Stimulated activated CD8-positive, alpha-beta memory T cell treated with anti-CD3 and anti-CD28 coated beads, Interleukin-4, amount 100 ng/mL, for 4 hours (primary cell): ENCODE measurements at places on chromosomes 2 and 18.

- no peak for DNase-seq
Observed at GRCh38 chr2:61471905-61472805, 1.3 kb upstream of the USP34 start.

- DNase-seq = no peak
Observed at GRCh38 chr2:43340945-43341356, 114.5 kb upstream of the ZFP36L2 start.

DNA sequence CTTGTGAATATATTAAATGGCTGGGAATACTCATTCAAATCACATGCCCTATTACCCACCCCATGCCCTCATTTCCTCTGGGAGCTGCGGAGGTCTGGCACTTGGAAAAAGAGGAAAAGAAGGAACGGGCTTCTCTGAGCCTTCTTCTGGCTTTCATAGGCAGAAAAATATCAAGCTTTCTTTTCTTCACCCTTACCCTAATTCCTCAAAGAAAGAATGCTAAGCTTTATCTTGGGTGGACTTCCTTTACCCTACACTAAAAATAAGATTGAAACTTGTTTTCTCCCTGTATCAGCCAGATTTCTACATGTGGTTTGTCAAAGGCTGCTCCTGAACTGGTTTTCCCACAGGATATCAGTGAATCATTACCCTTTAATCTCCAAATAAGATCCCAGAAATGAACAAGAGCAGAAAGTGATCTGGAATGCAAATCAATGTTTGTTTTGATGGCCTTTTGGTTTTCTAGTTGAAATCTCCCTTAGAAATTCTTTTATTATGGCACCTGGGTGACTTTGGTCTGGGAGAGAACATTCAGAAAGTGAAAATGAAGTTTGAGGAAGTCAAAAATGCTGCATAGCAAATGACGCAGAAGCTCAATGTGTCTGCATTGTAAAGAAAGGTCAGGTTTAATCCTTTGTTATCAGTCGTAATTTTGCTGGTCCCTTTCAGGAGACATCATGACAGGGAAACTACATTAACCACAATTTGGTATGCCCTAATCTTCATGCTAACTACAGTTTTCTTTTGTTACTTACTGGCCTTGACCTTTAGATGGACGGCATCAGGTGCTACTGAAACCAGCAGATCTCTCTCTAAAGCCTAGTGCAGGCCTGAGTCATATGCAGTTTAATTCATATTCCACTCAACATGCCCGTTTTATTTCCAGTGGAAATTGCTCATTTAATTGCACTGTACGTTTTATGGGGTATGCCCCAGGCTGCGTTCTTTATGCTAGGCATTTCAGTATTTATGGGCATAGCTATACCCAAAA lies 46.6 kb upstream of the HNRNPA3 start:
- no peak for DNase-seq

GRCh38 chr2:10373931-10374330 lies 71.2 kb downstream of the HPCAL1 start:
- no peak for DNase-seq

GRCh38 chr2:45026924-45027450 lies 17.7 kb upstream of the SIX2 start:
- DNase-seq = no peak

- no peak for DNase-seq
Observed at GRCh38 chr2:20579866-20580265, 71.0 kb downstream of the HS1BP3 start.

GRCh38 chr18:22831441-22831904 lies 101.7 kb upstream of the RBBP8 start:
- no peak for DNase-seq

- no peak for DNase-seq
Observed at GRCh38 chr18:33470216-33470615, 29.7 kb upstream of the CCDC178 start.

GRCh38 chr2:115549611-115550130 lies 1107.2 kb downstream of the DPP10 start:
- no peak for DNase-seq

GRCh38 chr2:79099140-79099686 lies 11.4 kb upstream of the REG1B start:
- no peak for DNase-seq

GRCh38 chr2:18531194-18531593 lies 29.3 kb downstream of the RDH14 start:
- DNase-seq = no peak

- no peak for DNase-seq
Observed at GRCh38 chr2:47039913-47040562, 115.1 kb downstream of the STPG4 start.

GRCh38 chr2:62459106-62459505 lies 46.9 kb downstream of the TMEM17 start:
- no peak for DNase-seq

DNA sequence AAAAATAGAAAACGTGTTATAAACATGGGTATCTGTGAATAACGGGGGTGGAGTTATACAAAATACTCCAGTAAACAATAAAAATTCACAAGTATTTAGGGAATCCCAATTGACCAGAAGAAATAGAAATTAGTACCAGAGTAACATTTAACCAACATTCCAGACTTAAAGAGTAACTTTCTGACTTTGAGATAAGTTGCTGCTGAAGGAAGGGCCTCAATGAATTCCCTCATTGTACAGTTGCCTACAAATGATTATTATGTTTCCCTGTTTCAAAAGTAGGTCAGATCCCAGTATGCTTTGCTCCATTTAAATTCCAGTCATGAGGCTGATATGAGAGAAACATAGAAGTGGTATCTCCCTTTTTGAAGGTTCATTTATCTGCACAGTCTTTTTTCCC lies 88.3 kb upstream of the KCNH7 start:
- no peak for DNase-seq

DNA sequence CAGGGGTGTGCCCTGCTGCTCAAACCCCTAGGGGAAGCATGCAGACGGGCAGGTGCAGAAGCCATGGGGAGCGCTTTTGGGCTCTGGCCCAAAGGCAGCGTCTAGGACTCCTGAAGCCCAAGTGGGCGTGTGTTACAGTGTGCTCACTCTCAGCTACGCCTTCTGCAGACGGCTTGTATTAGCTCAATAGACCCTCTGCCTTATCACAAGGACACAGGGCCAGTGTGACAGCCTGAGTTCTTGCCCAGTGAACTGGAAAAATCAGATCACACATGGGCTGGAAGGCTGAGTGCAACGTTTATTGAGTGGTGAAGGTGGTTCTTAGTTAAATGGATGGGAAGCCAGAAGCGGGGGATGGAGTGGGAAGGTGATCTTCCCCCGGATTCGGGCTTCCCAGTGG lies 210.9 kb downstream of the CDH20 start:
- DNase-seq = no peak

- no peak for DNase-seq
Observed at GRCh38 chr2:106039634-106040315, 154.3 kb downstream of the UXS1 start.

DNA sequence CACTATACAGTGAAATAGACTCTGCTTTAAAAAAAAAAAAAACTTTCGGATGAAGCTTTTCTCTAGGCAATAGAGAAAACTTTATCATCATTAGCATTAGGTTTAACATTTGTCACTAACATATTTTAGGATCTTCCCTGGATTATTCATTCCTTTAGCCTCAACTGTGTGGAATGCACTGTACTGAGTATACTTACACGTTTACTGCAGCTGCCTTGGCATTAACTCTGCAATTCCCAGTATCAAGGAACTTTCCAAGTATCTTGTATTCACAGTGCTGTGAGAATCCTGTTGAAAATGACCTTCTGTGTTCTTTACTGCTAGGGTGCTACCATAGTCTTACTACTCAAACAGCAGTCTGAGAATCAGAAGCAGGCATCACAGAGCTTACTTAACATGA lies 328.2 kb upstream of the COL3A1 start:
- DNase-seq = no peak

GRCh38 chr18:63290821-63291200 lies 28.8 kb downstream of the BCL2 start:
- no peak for DNase-seq

- no peak for DNase-seq
Observed at GRCh38 chr2:208570066-208570465, 163.5 kb downstream of the PTH2R start.

GRCh38 chr2:71892896-71893295 lies 254.8 kb downstream of the CYP26B1 start:
- DNase-seq = no peak

- no peak for DNase-seq
Observed at GRCh38 chr2:1754461-1755170, 10.3 kb upstream of the PXDN start.

DNA sequence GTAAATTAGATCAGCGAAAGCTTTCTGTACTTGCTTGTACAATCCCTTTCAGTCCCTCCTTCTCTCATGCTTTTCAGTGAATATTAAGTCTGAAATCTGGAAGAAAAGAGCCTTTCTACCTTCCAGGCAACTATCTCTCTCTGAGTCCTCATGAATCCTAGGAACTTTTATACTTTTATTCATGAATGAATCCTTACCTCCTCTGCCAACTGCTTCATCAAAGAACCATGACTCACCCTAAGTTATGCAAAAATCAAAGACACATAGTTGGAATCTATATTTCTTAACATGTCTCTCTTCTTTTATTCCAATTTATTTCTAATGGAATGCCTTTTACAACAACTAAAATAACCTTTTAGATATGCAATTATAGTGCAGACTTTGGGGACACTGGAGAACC lies 394.2 kb downstream of the CLIP4 start:
- no peak for DNase-seq

GRCh38 chr18:58005011-58005410 lies 39.0 kb upstream of the NEDD4L start:
- no peak for DNase-seq

DNA sequence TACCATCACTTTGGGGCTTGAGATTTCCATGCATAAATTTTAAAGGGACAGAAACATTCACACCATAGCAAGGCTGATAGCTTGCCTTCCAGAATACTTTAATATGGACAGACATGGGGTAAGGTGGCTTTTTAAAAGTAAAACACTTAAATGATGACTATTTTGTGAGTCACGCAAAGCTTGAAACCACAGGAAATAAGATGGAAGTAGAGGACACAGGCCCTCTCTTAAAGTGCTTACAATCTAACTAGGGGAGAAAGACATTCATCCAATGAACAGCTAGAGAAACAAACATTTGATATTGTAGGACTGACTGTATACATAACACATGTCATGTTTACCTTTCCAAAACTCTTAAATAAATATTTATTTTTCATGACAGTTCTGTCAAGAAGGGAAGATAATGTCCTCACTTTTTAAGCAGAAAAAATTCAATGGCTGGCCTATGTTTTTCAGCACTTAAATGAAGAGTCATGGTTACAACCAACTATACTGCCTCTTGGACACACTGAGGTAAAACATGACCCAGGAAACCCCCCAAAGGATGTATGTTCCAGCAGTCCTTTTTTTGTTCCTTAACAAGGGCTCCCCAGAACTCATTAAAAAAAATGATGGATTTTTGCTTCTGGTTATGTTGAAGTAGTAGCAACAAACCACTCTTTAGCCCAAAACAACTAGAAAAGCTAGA lies 120.0 kb upstream of the RBMS1 start:
- DNase-seq = no peak

DNA sequence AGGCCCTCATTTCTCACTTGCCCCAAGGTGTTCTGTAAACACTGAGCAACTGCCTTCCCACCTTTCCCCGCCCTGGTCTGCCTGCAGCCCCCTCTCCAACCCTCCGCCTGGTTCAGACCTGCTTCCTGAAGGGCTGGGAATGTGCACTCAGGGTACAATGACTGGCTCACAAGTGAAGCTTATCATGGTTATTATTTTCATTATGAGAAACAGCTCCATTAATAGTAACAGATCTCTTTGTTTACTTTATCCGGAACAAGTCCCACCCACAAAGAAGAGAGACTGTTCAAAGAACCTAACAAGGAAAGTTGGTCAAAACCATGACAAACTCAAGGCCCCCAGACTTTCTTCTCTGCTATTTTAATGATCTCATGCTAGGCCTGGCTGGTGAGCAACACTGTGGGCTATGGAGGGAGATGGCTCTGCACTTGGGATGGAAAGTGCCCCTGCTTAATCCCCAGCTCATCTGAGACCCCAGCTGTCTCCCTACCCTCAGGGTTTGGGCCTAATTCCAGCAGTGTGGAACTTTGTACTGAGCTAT lies 36.7 kb downstream of the ARHGAP25 start:
- DNase-seq = no peak

DNA sequence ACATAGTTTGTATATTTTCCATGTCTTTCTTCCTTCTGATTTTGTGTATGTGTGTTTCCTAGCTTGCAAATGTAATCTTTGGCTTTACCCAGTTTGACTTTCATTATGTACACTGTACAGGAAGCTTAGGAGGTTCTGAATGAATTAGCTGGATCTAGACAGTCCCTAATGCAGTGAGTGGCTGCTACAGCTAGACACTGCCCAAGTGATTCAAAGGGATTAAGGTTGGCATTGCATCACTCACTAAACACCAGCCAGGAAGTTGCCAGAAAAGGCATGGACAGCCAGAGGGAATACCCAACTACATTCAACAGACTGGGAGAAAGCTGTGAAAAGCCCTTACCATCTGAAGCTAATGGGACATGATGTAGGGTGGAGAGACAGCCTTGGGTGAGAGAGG lies 316.0 kb upstream of the MEX3C start:
- DNase-seq = no peak

DNA sequence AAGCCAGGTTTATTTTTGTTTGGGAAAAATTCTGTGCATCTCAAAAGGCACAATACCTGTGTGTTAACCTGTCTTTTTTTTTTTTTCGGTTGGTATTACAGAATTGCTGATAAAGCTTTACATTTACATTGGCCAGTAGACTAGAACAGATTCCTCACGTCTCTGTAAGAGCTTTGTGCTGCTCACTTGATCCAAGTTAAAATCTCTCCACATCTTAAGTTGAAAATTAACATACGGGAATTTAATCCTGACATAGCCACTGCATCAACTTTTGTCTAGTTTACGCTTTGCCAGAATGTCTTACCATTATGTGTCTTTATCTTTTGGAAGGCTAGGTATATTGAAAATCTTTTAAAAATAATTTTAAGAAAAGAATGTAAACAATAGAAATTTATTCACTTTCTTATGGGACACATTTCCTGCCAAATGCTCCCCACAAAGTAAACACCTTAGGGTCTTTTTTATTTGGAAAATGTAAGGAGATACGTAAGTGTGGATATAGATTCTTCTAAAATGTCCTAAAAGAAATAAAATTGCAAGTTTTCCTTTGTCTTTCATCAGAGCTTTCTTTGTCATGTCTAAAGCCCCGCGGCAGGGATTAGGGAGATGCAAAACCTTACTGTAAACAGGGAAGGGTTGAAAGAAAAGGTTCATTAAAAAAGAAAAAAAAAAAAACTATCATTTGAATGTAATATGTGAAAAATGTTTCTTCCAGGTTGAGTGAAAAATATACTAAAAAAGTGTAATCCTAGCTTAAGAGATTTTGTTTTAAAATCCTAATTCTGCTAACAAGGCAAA lies 912.8 kb downstream of the NRXN1 start:
- DNase-seq = no peak

DNA sequence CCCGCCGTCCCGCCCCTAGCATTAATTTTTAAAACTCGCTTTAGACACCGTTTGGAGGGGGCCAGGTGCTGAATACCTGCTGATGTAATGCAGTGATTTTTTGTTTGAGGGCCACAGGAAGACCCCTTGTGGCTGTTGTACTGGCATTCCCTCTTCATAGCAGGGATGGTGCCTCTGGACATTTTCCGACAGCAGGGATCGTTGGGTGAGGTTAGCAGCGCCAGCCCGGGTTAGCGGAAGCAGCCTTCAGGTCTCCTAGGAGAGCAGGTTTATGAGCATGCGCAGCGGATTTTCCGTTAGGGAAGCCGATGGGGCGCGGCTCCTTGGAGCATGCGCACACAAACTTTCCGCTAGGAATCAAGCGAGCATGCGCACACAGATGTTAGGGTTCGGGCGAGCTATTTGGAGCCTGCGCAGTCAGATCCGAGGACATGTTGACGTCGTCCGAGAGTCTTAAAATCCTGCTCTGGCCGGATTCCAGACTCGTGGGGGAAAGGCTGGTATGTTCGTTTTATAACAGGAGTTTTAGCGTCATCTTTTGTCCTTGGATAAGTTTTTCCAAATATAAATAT lies 17.2 kb upstream of the C2orf74 start:
- peak; percentile 86 for DNase-seq
